CD8-positive, alpha-beta memory T cell (primary cell): ENCODE measurements at places on chromosomes 7 and 10.
A peak's percentile ranks its signal among the peaks of the same experiment; 100 is the strongest.

DNA sequence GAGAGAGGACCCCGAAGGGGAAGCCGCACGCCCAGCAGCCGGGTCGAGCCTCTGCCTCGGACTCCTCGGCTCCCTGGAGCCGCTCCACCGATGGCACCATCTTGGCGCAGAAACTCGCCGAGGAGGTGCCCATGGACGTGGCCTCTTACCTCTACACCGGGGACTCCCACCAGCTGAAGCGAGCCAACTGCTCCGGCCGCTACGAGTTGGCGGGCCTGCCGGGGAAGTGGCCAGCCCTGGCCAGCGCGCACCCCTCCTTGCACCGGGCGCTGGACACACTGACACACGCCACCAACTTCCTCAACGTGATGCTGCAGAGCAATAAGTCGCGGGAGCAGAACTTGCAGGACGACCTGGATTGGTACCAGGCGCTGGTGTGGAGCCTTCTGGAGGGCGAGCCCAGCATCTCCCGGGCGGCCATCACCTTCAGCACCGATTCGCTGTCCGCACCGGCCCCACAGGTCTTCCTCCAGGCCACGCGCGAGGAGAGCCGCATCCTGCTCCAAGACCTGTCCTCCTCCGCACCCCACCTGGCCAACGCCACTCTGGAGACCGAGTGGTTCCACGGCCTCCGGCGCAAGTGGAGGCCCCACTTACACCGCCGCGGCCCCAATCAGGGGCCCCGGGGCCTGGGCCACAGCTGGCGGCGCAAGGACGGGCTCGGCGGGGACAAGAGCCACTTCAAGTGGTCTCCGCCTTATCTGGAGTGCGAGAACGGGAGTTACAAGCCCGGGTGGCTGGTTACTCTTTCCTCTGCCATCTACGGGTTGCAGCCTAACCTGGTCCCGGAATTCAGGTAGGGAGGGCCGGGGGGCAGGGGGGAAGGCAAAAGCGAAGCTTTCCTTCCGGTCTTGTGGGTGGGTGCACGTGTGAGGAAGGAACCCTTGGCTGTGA lies 973 bp downstream of the GPR158 start:
- no peak for DNase-seq

- DNase-seq, result no peak
Observed at GRCh38 chr7:157867685-157868305, 531.0 kb downstream of the DNAJB6 start.

GRCh38 chr7:150986099-150986512 lies 4.7 kb upstream of the NOS3 start:
- DNase-seq, result peak; percentile 33

DNA sequence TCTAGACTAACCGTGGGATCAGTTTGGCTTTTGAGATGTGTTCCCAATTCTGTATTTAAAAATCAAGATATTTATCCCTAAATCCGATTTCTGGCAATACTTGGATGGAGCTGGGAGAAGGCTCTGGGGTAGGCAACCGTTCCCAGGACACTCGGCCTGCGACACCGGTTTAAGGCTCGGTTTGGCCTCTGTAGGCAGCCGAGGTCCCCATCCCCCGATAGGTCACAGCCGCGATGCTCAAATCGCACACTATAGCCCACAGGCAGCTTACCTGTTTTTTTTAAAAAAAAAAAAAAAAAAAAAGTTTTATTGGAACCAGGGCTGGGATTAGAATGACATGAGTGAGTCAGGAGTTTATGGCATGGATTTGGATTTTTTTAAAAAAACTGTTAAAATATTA lies 729 bp upstream of the TAF3 start:
- no peak for DNase-seq

DNA sequence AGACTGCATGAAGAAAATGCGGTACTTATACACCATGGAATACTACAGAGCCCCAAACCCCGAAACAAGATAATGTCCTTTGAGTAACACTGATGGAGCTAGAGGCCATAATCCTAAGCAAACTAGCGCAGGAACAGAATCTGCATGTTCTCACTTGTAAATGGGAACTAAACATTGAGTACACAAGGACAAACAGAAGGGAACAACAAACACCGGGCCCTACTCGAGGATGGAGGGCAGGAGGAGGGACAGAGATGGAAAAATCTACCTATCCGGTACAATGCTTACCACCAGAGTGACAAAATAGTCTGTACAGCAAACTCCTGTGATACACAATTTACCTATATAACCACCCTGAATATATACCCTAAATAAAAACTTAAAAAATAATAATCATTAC lies 507.9 kb downstream of the IPMK start:
- DNase-seq, result no peak

DNA sequence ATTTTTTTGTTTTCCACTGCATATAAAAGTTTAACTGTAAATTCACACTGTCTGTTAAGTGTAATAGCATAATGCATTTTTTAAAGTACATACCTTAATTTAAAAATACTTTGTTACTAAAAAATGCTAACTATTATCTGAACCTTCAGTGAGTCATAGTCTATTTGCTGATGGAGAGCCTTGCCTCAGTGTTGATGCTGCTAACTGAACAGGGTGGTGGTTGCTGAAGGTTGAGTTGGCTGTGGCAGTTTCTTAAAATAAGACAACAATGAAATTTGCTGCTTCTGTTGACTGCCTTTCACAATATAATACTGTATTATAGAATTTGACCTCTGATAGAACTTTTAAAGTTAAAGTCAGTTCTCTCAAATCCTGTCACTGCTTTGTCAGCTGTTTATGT lies 72.3 kb upstream of the GATAD1 start:
- no peak for DNase-seq

GRCh38 chr7:91940171-91940570 lies 491 bp upstream of the AKAP9 start:
- no peak for DNase-seq

GRCh38 chr7:91276909-91277308 lies 12.7 kb downstream of the FZD1 start:
- DNase-seq, result no peak

DNA sequence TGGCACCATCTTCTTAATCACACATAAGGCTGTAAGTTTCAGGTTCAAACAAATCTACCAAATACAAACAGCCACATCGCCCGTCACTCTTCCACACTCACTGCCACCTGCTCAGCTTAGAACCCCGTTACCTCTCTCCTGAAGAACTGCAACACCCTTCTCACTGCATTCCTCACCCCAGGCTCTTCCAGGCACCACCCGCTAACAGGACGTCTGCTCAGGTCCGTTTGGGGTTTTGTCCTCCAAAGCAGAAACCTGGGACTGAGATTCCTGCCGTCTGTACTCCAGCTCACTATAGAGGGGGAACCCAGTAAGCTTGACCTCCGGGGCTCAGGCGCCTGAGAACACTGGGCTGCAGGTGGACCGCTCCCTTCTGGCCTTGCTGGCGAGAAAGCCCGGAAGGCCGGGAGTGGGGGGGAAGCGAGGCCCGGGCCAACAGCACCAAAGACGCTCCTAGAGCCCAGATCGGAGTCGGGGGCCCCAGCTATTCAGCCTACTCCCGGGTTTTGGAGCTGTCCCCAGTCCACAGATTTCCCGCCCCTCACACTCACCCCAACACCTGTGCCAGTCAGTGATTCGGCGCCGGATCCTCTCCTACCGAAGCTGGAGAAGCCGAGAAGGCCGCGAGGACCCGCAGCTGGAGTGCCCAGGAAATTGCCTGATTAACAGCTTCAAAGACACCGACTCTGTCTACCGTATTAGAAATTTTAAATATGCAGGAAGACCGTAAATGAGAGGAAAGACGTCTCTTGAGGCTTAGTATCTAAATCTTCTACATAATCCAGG lies at the start of gene AP3M1:
Gene AP3M1 (minus strand): TSS at position 625 of the 786 bp plus-strand sequence. CDS start 12,449 bp downstream, outside the sequence.
- DNase-seq, result peak; percentile 82

GRCh38 chr10:45660876-45661411 lies 11.6 kb downstream of the ZFAND4 start:
- no peak for DNase-seq

- no peak for DNase-seq
Observed at GRCh38 chr10:44975431-44976331, 2.9 kb downstream of the DEPP1 start.

GRCh38 chr10:68158031-68158430 lies 48.7 kb downstream of the MYPN start:
- DNase-seq, result no peak

DNA sequence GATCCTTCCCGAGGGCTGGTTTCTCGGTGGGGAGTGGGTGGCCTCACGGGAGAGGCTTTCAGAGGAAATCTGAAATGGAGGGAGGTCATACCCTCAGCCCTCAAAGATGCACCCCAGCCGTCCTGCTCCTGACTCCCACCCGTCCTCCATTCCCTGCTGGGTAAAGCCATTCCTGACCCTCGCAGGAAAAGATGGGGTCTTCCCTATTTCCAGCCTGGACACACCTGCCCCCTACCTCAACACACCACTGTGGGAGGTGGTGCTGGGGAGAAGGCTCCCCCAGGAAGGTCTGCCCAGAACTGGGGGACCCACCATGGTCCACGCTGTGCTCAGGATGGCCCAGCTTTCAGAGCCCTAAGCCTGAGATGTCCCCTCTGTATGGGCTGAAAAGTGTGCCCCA lies 86.9 kb downstream of the CHST15 start:
- DNase-seq, result no peak

DNA sequence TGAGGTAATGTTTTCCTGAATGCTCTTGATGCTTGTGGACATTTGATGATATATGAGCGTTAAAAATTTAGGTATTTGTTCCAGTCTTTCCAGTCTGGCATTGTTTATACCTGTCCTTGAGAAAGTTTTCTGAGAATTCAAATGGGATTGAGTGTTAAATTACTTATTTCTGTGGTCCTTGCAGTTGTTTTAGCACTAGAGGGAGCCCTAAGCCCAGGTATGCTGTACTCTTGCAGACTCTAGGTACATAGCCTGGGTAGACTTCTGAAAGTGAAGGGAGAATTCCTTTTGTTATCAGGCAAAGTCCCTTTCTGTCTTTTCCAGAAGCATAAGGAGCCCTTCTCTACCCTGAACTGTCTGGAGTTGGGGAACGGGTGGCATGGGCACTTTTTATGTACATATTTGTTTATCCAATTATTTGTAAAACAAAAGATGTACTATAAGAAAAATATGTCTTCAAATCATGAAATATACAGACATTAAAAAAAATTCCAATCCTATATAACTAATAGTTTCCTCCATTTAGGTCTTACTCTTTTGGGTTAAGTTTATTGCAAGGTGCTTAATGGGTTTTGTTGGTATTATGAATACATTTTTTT lies 262.1 kb downstream of the ATRNL1 start:
- no peak for DNase-seq

- no peak for DNase-seq
Observed at GRCh38 chr7:110119883-110120581, 970.9 kb upstream of the LRRN3 start.

- DNase-seq, result peak; percentile 14
Observed at GRCh38 chr7:157495594-157495993, 158.8 kb downstream of the DNAJB6 start.

DNA sequence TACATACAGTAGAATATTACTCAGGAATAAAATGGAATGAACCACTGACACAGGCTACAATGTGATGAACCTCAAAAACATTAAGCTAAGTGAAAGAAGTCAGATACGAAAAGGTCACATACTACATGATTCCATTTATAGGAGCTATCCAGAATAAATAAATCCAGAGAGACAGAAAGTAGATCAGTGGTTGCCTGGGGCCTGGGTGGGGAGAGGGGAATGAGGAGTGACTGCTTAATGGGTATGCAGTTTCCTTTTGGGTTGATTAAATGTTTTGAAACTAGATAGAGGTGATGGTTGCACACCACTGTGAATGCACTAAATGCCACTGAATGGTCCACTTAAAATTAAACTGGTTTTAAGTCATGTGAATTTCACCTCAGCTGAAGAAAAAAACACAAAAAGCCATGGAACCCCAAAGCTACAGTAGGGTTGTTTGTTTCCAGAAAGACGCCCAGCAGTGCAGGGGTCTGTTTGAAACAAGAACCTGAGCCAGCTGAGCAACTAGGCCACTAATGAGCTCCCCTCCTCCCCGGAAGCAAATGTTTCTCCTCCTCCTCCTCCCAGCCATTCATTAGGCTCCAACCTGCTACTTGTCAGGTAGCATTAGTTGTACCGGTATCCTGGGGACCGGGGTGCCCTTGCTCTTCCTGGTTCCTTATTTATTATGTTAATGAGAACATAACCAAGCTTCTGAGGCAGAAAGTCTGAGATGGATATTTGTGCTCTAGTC lies 168.4 kb downstream of the EVX1 start:
- DNase-seq, result no peak

- no peak for DNase-seq
Observed at GRCh38 chr10:74775099-74775498, 51.3 kb upstream of the KAT6B start.

- DNase-seq, result no peak
Observed at GRCh38 chr10:29297678-29298077, 8.8 kb downstream of the LYZL1 start.
